AML-193 (cell line): ENCODE measurements at places on chromosomes 11 and 22.

- no peak for DNase-seq
These were observed 47.6 kb downstream of the OR4C45 start for GRCh38 chr11:50080256-50080655.

GRCh38 chr11:62560566-62561103 is 13.1 kb downstream of the EEF1G start:
- peak; percentile 74 for DNase-seq

GRCh38 chr11:58923300-58923788 is 15.9 kb upstream of the GLYATL1 start:
- peak; percentile 10 for DNase-seq

DNA sequence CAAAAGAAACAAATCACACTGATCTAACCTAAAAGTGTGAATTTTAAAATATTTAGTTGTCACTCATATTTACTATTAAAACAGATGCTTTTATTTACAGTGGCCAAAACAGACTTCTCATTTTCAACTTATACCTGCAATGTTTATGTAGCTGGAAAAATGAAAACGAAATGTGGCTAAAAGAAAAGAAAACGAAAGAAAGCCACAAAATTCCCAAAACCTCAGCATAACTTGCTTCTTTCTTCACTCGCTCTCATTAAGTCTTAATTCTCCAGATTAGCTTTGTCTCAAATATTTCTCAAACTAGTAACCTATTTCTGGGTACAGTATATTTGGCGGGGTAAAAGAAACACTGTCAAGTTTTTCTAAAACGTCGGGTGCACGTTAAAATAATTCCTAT is 693 bp downstream of the CSTF3 start:
- DNase-seq, result no peak

DNA sequence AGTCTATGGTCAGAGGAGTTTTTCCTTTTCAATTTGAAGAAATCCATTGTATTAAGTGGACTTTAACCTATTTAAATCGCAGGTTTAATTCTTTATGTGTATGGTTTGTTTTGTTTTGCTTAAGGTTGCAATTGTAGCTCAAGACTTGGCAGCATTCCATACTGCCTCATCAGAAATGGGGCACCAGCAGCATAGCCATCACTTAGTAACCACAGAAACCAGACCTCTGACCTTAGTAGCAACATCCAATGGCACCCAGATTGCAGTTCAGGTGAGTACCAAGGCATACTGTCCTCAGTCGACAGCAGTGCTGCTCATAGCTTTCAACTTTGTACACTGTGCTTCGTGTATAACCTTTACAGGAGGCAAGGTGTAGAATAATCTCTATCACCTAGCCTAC is 48.4 kb upstream of the WEE1 start:
- no peak for DNase-seq
